ENCODE measurements at places on chromosomes 11 and 22. TPM values are rescaled to one million over a fixed set of nuclear protein-coding genes. Genes with fewer than 3 reads are reported as not detected.

DDX25 gene
- total RNA-seq = not detected

GRCh38 chr11:38123673-38124072, 1525.6 kb upstream of the RAG2 start:
- no peaks in the 10 kb centered on the region for H3K36me3 ChIP-seq
- no peak overlapping the region for H3K4me3 ChIP-seq

DNA sequence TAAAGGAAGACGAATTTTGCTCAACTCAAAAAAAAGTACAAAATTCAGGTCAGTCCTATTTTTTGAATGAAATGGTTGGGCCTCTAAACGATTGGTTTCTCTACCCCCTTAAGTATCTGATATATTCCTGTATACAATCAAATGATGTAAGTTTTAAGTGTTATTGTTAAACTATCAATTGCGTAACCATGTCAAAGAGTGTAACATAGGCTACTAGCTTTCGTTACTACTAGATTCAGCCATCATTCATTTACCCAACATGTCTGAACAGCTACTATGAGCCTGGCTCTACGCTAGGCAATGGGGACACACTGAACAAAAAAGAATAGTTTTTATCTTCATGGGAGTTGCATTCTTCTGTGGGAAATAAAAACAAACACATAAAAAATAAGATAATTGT, 3.3 kb downstream of the RAB6A start:
- no peak for DNase-seq
- no peaks in the 10 kb centered on the region for H3K27me3 ChIP-seq

DNA sequence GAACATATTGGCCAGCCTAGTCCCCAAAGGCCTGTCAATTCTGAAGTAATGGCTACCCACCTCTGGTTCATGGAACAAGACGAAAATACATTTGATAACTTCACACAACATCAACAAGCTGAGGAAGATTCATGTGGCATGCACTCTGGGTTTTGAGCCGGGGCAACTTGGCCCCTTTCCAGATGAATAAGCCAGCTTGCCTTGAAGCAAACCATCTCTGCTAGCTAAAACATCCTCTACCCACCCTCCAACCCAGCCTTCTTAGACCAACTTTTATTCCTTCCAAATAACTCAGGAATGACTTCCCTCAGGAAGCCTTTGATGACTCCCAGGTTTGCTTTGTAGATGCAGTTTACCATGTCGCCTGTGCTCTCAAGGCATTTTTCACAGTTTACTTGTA, 94.4 kb downstream of the SLC1A2 start:
- H3K4me1 ChIP-seq = no peaks in the 10 kb centered on the region
- no peaks in the 10 kb centered on the region for H3K36me3 ChIP-seq
- no peak overlapping the region for H3K4me3 ChIP-seq
- no peaks in the 10 kb centered on the region for H3K27me3 ChIP-seq
- DNase-seq = no peak
- H3K27ac ChIP-seq = no peak overlapping the region

CD44 gene
- 23.2 TPM for total RNA-seq

DNA sequence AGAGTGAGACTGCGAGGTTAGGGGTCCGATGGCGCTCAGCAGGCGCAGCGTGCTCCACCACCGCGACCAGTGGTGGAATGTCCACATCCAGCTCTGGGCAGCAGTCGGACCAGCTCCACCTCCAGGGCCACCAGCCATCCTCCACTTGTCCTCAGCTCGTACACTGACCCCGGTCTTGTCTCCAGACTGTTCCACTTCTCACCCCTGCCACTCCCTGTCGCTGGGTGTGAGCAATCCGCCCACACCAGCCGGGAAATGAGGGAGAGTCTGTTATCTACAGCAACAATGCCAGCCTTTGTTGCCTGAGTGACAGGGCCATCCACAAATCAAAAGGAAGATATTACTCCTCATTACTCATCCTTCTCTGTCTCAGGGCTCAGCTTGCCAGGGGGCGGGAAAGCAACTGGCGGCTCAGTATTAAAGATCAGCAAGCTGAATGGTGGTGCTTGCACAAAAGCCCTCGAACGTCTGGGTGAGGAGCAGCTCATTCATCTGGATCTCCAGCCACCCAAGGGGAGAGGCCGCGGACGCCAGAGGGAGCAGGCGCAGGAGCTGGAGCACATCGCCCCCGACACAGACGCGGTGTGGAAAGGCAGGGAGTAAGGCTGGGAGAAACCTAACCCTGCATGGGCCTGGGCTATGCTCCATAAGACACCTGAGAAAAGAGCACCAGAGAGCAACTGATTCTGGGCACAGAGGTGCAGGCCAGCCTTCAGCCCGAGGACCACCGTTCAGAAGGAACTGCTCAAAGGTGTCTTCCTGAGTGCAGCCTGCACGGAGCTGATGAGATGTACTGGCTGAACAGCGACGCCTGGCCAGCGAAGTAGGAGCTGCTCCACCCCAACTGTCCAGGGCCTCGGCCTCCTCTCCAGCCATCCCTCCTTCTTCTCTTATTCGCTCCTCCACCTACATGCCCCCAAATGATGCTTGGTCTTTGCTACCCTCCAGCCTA, 21.9 kb downstream of the IGSF9B start:
- H3K4me1 ChIP-seq = no peaks in the 10 kb centered on the region
- no peaks in the 10 kb centered on the region for H3K27me3 ChIP-seq
- no peak for DNase-seq
- peaks cover 18% of the 10 kb centered on the region for H3K36me3 ChIP-seq

- DNase-seq = no peak
- H3K4me3 ChIP-seq = peak overlapping the region; percentile 54
- H3K4me1 ChIP-seq = peaks cover 5% of the 10 kb centered on the region
- no peak overlapping the region for H3K27ac ChIP-seq
Measured at GRCh38 chr11:68683536-68684384, 584 bp upstream of the GAL start.

DNA sequence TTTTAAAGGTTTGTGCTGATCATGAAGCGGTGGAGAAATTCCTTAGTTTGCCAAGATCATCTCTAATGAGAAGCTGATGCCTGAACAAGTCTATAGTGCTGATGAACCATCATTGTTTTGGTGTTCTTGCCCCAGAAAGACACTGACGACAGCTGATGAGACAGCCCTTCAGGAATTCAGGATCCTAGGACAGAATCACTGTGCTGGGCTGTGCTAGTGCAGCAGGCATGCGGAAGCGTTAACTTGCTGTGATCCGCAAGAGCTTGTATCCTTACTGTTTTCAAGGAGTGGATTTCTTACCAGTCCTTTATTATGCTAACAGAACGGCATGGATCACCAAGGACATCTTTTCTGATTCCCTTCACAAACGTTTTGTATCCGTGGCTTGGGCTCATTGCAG, 104.1 kb downstream of the TBC1D22A start:
- no peaks in the 10 kb centered on the region for H3K27me3 ChIP-seq
- H3K27ac ChIP-seq = no peak overlapping the region
- no peak overlapping the region for H3K4me3 ChIP-seq
- no peak for DNase-seq

DNA sequence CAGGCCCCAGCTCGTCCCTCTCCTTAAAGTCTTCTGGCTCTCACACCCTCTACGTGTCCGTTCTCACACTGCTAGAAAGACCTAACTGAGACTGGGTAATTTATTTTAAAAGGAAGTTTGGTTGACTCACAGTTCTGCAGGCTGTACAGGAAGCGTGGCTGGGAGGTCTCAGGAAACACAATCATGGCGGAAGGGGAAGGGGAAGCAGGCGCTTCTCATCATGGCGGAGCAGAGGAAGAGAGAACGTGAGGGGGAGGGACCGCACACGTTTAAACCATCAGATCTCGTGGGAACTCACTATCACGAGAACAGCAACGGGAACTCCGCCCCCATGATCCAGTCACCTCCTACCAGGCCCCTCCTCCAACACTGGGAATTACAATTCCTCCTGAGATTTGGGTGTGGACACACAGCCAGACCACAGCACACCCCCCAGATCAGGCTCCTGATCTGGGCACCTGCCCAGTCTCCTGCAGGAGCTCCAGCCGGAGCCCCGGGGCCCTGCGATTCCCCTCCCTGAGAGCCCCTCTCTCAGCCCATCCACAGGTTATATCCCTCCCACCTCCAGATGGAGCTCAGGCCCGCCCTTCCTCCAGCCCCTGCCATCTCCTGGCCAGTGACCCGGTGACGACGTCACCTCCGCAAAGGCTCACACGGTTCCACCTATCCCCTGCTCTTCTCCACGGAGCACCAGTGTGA, 170.2 kb downstream of the BRD1 start:
- peak overlapping the region; percentile 63 for H3K4me3 ChIP-seq
- H3K4me1 ChIP-seq = no peaks in the 10 kb centered on the region
- no peaks in the 10 kb centered on the region for H3K36me3 ChIP-seq
- H3K27me3 ChIP-seq = no peaks in the 10 kb centered on the region
- DNase-seq = peak; percentile 82
- H3K27ac ChIP-seq = peak overlapping the region; percentile 71

DNA sequence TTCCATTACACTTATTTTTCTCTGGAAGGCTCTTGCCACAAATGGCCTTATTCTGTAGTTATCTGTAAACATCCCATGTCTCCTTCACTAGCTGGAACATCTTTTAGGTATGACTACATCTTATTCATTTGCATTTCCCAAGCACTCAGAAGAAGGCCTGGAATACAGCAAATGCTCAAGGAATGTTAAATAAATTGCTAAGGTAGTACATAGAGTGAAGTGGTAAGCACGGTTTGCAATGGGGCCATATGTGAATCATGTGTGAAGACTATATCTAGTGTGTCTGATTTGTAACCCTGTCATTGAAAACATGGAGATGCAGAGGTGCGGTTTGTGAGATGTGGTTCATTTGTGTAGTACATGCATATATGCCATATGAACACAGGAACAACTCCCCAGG, 33.5 kb downstream of the GDPD4 start:
- no peak for DNase-seq
- H3K36me3 ChIP-seq = no peaks in the 10 kb centered on the region
- H3K4me1 ChIP-seq = no peaks in the 10 kb centered on the region

DNA sequence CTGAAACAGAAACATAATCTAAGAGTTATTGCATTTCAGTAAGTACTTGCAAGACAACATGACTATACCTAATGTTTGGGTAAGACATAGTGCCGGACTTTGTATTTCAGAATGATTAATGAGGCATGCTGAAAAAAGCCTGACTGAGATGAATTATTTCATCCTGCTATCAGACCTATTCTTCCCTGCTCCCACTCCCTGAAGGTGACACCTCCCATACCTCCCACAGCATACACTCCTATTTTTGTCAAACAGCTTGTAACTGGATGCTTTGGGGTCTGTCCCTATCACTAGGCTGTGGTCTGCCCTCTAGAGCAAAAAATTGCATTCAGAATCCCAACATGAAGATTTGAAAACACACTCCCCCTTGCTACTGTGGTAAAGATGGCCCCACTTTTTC, 10.9 kb upstream of the SCN3B start:
- H3K4me1 ChIP-seq = no peaks in the 10 kb centered on the region
- no peak overlapping the region for H3K4me3 ChIP-seq
- no peaks in the 10 kb centered on the region for H3K36me3 ChIP-seq

- H3K36me3 ChIP-seq = no peaks in the 10 kb centered on the region
- no peaks in the 10 kb centered on the region for H3K27me3 ChIP-seq
- no peaks in the 10 kb centered on the region for H3K4me1 ChIP-seq
- DNase-seq = no peak
- no peak overlapping the region for H3K27ac ChIP-seq
- no peak overlapping the region for H3K4me3 ChIP-seq
Measured at GRCh38 chr11:126154691-126155090, 56.8 kb downstream of the RPUSD4 start.

PNPLA5 gene
- total RNA-seq = not detected

- no peak overlapping the region for H3K4me3 ChIP-seq
- DNase-seq = no peak
- H3K27me3 ChIP-seq = no peaks in the 10 kb centered on the region
Measured at GRCh38 chr11:111363985-111364384, 15.1 kb downstream of the POU2AF1 start.

DNA sequence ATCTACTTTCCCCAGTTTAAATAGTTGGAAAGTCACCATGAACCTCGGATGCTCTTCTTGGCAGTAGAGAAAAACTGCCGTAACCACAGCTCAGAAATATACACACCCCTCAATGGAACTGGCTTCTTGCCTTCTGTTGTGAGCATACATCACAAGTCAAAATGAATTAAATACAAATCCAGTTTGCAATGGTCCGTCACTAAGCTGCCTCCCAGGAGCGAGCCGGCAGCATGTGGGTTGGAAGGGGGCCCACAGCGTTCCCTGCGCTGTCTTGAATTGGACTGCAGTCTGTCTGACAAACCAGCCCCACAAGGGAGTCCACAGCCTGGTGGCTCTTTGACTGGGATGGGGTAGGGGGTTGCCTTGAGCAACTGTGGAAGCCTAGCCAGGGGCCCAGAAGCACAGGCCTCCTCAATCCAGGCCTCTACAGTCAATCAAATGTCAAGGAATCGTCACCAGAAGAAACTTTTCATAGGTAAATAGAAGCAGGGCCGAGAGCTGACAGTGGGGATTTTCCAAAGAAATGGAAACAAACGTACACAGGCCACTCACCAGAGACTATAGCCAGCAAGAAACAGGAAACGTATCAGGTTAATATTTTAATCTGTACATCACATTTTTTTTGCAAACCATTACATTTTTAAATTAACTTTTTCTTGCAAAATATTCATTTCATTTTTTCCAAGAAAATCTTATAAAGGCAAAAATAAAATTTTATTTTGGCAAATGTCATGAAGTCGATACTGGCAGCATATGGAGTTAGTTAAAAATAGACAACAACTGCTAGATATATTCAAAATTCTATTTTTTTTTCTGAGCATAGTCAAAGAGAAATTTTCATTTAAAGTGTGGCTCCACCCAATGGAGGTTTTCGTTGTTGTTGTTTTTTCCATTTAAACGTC, 38.5 kb downstream of the C11orf58 start:
- no peak overlapping the region for H3K4me3 ChIP-seq
- H3K4me1 ChIP-seq = no peaks in the 10 kb centered on the region
- no peak overlapping the region for H3K27ac ChIP-seq
- no peaks in the 10 kb centered on the region for H3K36me3 ChIP-seq
- DNase-seq = no peak
- H3K27me3 ChIP-seq = no peaks in the 10 kb centered on the region

DNA sequence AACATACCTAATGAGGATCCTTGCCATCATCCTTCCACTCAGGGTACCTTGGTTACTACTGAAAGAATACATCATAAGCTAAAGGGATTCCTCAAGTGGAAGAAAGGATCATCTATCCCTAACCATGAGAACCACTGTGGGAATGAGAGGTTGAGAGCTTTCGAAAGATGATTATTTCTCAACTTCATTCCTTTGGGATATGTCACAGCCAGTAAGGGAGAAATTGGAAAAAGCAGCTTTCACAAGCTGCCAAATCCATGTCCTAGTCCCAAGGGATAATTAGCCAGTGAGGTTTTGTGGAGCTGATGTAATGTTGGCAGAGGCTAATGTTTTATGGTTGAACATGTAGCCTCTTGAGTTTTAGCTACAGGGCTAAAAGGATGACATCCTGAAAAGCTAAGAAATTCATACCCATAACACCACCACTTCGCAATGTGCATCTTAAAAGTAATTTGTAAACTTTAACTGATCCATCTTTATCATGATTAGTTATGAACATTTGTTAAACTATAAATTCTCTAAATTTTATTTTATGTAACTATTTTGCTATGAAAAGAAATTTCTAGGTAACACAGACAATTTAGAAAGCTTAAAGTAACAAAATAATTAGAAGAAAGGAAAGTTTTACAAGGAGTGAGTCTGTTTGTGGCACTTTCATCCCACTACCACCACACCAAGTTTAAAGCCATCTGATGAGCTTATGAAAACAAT, 123.9 kb downstream of the MRTFA start:
- H3K27me3 ChIP-seq = no peaks in the 10 kb centered on the region
- H3K36me3 ChIP-seq = no peaks in the 10 kb centered on the region
- peaks cover 54% of the 10 kb centered on the region for H3K4me1 ChIP-seq
- no peak overlapping the region for H3K4me3 ChIP-seq

KCNK4 gene
- not detected for total RNA-seq

GRCh38 chr11:115618428-115618827, 114.2 kb upstream of the CADM1 start:
- peaks cover 16% of the 10 kb centered on the region for H3K4me1 ChIP-seq
- DNase-seq = no peak
- no peak overlapping the region for H3K4me3 ChIP-seq
- H3K27ac ChIP-seq = no peak overlapping the region
- no peaks in the 10 kb centered on the region for H3K36me3 ChIP-seq

ZP1 gene
- total RNA-seq = not detected

PNPLA3 gene
- total RNA-seq = 0.38 TPM
